ENCODE measurements at places on chromosomes 5 and 9. TPM values are rescaled to one million over a fixed set of nuclear protein-coding genes. Genes with fewer than 3 reads are reported as not detected.
A peak's percentile ranks its signal among the peaks of the same experiment; 100 is the strongest.

P4HA2 gene
- total RNA-seq: 2.8 TPM

LURAP1L gene
- 0.96 TPM for total RNA-seq

TRIM14 gene
- total RNA-seq: 5.4 TPM

CXCL14 gene
- total RNA-seq: not detected

SPINK4 gene
- total RNA-seq: not detected

CD74 gene
- total RNA-seq: not detected

DNA sequence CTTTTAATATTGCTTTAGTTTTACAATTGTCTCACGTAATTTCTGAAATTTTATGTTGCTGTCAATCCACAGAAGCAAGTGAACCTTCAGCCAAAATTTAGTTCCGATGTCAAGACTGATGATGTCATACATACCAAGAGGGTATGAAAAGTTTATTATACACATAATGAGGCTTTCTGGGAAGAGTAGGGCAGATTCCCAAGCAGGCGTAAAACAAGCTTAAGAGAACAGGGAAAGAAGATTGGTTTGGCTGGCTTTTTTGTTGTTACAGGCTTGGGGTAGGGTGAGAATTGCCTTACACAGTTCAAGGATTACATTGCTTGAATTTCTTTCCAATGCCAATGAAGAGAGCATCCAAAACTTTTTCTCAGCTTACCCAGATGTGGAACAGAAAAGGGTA, 1962.9 kb upstream of the CDH6 start:
- no peaks in the 10 kb centered on the region for H3K4me1 ChIP-seq
- no peaks in the 10 kb centered on the region for H3K36me3 ChIP-seq
- H3K27me3 ChIP-seq: no peaks in the 10 kb centered on the region
- no peak overlapping the region for H3K4me3 ChIP-seq

- H3K36me3 ChIP-seq: no peaks in the 10 kb centered on the region
- H3K27me3 ChIP-seq: no peaks in the 10 kb centered on the region
- peaks cover 58% of the 10 kb centered on the region for H3K4me1 ChIP-seq
Measured at GRCh38 chr5:67416133-67416937, 219.7 kb upstream of the CD180 start.

DNA sequence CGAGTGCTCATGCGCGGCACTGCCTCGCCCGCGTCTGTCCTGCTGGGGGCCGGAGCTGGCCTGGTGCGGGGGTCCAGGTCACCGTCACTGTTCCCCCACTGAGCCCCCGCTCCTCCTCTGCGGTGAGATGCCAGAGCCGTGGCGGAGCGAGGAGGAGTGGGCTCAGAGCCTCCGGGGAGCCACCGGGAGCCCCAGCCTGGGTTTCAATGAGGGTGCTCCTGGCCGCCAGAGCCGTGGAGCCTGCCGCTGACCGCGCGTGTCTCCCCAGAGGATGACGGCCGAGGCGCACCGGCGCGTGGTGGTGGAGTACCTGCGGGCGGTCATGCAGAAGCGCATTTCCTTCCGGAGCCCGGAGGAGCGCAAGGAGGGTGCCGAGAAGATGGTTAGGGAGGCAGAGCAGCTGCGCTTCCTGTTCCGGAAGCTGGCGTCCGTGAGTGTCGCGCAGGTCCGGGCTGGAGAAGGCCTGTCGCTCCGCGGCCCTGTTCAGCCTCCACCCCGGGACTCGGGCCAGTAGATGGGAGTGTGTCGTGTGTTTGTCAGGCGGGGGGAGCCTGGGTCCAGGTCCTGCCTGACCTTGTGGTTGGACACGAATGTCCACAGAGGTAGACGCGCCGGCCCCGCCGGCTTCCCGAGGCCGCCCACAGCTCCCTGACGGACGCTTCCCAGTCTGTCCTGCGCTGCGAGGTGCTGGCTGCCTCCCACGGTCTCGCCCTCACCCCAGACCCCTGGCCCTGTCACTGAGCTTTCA, 22.0 kb downstream of the EXOC3 start:
- DNase-seq: no peak
- H3K27me3 ChIP-seq: no peaks in the 10 kb centered on the region
- no peaks in the 10 kb centered on the region for H3K4me1 ChIP-seq
- peaks cover 14% of the 10 kb centered on the region for H3K36me3 ChIP-seq
- H3K4me3 ChIP-seq: no peak overlapping the region

GRCh38 chr9:86351880-86352279, 2.3 kb downstream of the TUT7 start:
- H3K27me3 ChIP-seq: no peaks in the 10 kb centered on the region
- H3K36me3 ChIP-seq: no peaks in the 10 kb centered on the region
- peak overlapping the region; percentile 60 for H3K27ac ChIP-seq
- H3K4me1 ChIP-seq: peaks cover 16% of the 10 kb centered on the region
- DNase-seq: no peak

GRCh38 chr9:37424686-37425297, 2.3 kb downstream of the GRHPR start:
- H3K27me3 ChIP-seq: no peaks in the 10 kb centered on the region
- DNase-seq: no peak
- peak overlapping the region; percentile 67 for H3K27ac ChIP-seq
- H3K4me3 ChIP-seq: peak overlapping the region; percentile 1
- peaks cover 26% of the 10 kb centered on the region for H3K4me1 ChIP-seq

DNA sequence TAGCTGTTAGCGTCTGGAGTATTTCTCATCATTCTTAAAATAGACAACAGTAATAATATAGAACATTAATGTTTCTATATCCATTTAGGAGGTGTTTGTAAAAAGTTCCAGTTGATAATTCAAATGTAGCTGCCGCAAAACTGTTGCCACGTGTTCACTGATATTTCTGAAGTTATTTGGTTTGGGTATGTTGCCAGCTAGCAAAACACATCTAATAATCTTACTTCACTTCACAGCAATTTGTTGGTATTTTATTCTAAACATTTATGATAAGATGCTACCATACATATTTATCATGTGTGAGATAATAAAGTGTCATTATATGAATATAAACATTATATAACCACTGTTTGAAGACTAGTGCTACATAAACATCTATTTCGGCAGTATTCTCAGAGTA, 101.6 kb downstream of the CDH12 start:
- H3K27ac ChIP-seq: no peak overlapping the region
- no peaks in the 10 kb centered on the region for H3K36me3 ChIP-seq
- no peak for DNase-seq
- no peaks in the 10 kb centered on the region for H3K4me1 ChIP-seq
- H3K4me3 ChIP-seq: no peak overlapping the region
- H3K27me3 ChIP-seq: peaks cover 3% of the 10 kb centered on the region

GRCh38 chr5:98514215-98514614, 259.2 kb upstream of the RGMB start:
- H3K4me1 ChIP-seq: no peaks in the 10 kb centered on the region
- no peak for DNase-seq
- no peak overlapping the region for H3K27ac ChIP-seq
- H3K4me3 ChIP-seq: no peak overlapping the region
- no peaks in the 10 kb centered on the region for H3K36me3 ChIP-seq
